ENCODE measurements at places on chromosomes 5 and 9.
A peak's percentile ranks its signal among the peaks of the same experiment; 100 is the strongest.

DNA sequence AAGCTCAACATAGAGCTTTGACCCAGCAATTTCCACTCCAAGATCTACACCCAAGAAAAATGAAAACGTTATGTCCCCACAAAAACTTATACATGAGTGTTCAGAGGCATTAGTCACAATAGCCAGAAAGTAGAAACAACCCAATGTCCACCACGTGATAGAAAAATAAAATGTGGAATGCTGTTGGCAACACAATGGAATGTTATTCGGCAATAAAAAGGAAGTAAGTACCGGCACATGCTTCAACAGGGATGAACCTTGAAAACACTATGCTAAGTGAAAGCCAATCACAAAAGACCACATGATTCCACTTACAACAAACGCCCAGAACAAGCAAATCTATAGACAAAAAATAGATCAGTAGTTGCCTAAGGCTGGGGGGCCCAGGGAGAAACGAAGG, 6.0 kb downstream of the UBQLN1 start:
- DNase-seq, result no peak

DNA sequence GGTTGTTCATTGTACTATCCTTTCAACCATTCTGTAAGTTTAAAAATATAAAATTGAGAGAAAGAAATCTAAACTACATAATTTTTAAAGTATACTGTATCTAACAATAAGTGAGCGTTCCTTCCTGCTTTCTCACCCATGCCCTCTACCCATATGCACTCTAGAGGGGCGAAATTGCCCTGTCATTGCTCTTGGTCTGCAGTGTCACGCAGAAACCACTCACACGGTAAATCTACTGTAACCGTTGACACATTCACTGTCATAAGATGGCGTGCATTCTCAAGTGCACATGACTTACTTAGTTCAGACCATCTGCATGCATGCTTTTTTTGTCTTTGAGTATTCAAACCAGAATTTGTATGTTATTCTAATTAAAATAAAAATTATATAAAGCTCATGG, 55.7 kb upstream of the NIPBL start:
- DNase-seq, result peak; percentile 74

DNA sequence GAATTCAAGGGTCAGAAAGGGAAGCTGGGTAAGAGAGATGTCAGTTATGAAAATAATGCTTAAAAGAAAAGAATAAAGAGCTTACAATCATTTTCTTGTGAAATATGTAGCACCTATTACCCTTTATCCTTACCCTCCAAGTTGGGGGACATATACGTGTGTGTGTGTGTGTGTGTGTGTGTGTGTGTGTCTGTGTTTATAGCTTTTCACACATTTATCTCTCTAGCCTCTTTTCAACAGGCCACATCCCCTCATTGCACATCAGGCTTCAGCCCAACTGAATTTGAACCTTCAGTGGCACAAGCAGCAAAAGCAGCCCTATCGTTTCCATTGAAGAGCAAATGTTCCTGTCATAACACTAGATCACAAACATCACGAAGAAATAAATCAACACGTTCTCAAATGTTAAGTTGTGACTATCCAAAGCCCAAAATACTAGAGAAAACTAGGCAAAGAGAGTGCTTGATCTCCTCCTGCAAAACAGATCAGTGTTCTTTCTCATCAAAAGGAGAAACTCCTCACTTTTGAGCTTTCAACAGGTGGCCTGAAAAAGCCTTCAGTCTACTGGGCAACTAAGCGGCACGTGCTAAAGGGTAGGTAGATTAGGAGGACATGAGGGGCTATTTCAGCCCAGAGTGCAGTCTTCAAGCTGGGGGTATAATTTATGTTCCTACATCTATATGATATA, 416.4 kb downstream of the EFNA5 start:
- DNase-seq, result peak; percentile 24

DNA sequence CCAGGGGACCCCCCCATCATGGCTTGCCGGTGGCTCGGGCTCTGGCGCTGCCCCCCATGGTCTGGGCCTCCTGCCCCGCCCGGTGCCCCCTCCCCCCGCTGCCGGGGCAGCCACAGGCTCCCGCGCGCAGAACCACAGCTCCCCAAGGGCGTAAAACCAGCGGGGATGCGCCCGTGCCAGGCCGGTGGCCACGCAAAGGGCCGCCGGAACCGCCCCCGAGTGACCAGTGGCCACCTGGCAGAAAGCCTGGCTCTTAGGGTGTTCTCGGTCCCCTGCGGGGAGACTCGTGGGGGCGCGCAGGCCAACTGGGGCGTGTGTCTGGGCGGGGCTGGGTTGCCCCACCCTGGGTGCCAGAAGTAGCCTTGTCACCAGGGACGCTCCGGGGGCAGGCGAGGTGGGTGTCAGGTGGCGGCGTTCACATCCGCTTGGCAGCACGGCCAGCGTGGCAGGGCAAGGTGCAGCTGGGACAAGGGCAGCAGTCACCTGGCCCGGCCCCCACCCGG, 515 bp upstream of the AGPAT2 start:
- no peak for DNase-seq

GRCh38 chr5:157710882-157711281, 20.3 kb upstream of the THG1L start:
- DNase-seq, result no peak

- no peak for DNase-seq
Observed at GRCh38 chr9:104895572-104895971, 32.4 kb downstream of the ABCA1 start.

DNA sequence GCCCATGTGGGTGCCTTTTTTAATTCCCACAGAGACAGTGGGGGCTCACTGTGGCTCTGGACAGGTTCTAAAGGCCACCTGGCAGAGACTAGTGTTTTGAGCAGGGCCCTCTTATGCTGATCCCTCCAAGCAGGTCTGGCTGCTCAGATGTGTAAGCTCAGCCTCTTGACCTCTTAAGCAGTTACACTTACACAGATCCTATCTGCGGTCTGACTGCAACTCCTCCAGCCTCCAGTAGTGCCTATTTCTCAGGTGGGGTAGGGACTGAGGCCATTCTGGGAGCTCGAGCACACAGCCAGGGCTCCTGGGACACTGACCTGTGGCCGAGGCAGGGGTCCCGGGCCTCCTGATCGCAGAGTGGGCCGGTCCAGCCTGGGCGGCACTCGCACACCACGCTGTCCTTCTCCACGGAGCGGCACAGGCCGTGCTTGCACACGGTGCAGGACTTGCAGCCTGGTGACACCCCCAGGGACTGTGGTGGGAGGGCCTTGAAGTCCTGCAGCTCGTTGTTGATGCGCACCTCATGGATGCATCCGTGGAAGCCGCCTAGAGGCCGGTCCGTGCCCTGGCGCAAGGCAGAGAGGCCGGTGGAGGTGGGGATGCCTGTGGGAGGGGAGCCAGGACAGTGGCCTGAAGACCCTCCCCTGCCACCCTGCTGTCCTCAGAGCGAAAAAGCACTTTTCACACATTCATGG, 91.9 kb upstream of the PANK3 start:
- DNase-seq, result no peak

- DNase-seq, result no peak
Observed at GRCh38 chr5:74085782-74086181, 459.8 kb downstream of the ARHGEF28 start.

DNA sequence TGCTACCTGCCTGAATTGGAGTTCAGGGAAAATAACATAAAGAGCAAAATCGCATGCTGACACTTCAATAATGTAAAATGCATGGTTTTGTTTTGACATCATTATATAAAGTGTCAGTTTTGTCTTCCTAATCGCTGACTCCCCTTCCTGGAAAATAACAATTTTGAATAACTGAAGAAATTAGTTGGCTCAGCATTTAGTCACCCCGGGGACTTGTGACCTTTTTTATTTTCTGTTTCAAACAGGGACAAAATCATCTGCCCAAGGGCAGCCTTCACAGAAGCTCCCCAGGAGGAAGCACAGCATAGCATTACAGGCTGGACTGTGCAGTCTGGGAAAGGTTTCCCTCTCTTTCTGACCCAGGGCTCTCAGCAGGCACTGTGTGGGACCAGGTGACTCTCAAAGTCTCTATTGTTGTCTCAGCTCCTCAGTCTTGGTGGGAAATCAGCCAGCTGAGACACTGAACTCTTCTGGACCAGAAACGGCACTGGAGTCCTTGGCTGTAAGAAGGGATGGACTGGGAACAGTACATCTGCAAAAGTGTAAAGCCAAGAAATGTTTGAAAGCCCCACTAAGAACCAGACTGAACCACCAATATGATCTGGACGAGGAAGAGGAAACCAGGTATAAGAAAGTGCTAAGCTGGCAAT, 671.3 kb upstream of the KLF4 start:
- no peak for DNase-seq

DNA sequence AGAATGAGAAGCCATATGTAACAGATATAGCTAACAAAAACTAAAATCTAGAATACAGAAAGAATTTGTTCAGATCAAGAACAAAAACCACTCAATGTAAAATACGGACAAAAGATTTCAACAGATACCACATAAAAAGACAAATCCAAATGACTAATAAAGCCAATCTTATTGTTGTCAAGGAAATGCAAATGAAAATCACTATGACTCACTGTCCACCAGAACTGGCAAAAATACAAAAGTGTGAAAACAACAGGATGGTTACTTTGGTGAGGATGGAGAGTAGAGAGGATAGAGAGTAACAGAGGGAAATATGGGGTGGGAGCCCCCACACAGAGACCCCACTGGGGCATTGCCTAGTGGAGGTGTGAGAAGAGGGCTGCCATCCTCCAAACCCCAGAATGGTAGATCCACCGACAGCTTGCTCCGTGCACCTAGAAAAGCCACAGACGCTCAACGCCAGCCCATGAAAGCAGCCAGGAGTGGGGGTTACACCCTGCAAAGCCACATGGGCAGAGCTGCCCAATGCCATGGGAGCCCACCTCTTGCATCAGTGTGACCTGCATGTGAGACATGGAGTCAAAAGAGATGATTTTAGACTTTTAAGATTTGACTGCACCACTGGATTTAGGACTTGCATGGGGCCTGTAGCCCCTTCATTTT, 15.2 kb upstream of the RHOBTB3 start:
- no peak for DNase-seq

- peak; percentile 59 for DNase-seq
Observed at GRCh38 chr5:66633754-66634153, 37.6 kb downstream of the MAST4 start.

GRCh38 chr5:168163966-168164365, 127.5 kb upstream of the WWC1 start:
- DNase-seq, result no peak

GRCh38 chr9:123027517-123027916, 6.0 kb upstream of the GPR21 start:
- DNase-seq, result no peak

DNA sequence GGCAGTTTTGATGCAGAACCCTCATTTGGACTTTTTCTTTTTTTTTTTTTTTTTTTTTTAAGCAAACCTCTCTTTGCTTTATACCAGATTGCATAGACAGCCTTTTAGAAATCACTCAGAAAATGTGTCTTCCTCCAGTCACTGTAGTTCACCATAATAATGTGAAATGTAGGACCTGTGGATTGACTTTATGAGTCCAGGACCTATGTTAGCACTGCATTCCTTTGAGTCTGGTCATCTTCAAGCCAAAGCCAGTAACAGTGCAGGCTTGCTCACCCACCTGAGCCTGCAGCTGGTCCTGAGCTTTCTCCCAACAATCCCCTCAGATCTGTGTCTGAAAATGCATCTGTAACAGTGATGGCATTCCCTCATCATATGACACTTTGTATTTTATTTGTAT, 110.7 kb upstream of the NFIL3 start:
- DNase-seq, result no peak

DNA sequence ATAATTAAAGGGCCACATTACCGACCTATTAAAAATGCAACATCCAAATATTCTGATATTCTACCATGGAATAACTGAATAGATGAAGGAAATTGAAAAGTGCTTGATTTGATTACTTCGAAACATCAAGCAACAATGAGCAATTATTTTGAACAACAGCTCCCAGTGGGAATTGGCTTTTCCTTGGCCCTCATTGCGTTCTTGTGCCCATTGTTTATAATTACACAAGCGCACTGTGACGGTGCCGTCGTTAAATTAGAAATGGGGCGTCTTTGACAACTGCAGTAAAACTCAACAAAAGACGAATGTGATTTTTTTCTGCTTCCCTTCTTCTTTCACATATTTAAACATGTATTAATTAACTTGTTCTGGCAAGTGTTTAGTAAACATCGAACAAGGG, 61.6 kb downstream of the CDH6 start:
- no peak for DNase-seq

- no peak for DNase-seq
Observed at GRCh38 chr9:88816141-88816540, 175.1 kb upstream of the S1PR3 start.

DNA sequence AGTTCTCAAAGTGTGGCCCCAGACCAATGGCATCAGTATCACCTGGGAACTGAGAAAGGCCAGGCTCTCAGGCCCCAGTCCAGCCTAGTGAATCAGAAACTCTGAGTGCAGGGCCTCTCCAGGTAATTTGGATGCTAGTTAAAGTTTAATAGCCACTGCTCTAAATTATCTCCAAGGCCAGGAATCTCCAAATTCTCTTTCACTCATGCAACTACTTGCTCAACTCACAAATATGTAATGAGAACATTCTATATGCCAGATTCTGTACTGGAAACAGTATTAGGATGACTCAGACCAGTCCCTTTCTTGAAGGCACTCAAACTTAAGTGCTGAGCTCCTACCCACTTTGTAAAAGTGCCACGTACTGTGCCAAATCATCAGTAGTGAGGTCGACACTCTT, 84.6 kb downstream of the PAPPA start:
- DNase-seq, result no peak

- no peak for DNase-seq
Observed at GRCh38 chr9:101435601-101436079, at the start of gene ALDOB. Gene ALDOB (minus strand): TSS chr9:101435774. CDS start chr9:101430887, 4,887 bp downstream.

GRCh38 chr5:32627219-32627870, 42.0 kb downstream of the SUB1 start:
- no peak for DNase-seq

DNA sequence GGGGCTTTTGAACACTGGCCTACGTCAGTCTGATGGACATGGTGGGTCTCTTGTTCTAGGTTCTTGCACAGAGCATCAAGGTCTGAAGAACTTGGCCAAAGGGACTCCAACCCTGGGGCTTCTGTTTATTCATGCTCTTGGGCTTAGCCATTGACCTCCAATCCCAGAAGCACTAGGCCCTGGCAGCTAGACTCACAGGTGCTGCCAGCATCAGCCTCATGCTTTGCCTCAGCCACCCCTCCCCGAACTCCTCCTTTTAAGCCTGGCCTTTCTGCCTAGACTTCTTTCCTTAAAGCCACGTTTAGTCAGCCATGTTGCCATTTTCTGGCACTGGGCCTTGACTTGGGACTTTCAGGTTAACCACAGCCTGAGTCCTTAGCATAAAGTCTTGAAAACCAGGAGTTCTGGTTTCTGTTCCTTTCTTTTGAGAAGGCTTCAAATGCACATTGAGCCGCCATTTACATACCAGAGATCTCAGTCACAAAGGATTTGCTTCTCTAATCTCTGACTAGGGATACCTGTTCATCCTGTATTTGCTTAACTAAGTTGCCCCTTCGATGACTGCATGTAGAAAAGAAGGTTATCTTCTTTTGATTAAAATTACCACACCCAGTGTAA, 54.7 kb downstream of the ANGPTL2 start:
- no peak for DNase-seq

- peak; percentile 52 for DNase-seq
Observed at GRCh38 chr5:152462021-152462721, 57.1 kb upstream of the NMUR2 start.

- DNase-seq, result peak; percentile 53
Observed at GRCh38 chr5:163695830-163696578, 190.6 kb downstream of the MAT2B start.

Data from SHP77 (cell line).